ENCODE measurements at places on chromosomes 2 and 18.
A peak's percentile ranks its signal among the peaks of the same experiment; 100 is the strongest.

DNA sequence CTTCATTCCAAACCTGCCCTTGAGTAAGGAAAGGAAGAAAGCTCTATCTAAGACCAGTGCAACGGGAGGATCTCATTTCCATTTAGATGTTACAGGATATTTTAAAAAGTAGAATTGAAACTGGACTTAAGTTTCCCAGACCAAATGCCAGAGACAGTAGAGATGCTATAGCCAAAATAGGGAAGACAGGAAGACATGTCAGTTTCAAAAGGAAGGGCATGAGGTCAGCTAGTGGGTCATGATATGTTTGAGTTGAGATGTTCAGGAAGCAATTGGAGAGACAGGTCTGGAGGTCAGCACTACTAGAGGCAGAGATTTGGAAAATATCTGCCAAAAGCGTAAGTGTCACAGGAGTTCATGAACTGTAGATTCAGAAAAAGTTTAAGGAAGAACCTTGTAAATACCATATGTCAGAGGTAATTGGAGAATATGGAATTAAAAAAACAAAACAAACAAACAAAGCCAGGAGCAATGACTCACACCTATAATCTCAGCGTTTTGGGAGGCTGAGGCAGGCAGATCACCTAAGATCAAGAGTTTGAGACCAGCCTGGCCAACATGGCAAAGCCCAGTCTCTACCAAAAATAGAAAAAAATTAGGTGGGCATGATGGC, 50.8 kb downstream of the EPHA4 start:
- no peak overlapping the region for H3K27ac ChIP-seq
- DNase-seq: no peak
- no peaks in the 10 kb centered on the region for H3K27me3 ChIP-seq

DNA sequence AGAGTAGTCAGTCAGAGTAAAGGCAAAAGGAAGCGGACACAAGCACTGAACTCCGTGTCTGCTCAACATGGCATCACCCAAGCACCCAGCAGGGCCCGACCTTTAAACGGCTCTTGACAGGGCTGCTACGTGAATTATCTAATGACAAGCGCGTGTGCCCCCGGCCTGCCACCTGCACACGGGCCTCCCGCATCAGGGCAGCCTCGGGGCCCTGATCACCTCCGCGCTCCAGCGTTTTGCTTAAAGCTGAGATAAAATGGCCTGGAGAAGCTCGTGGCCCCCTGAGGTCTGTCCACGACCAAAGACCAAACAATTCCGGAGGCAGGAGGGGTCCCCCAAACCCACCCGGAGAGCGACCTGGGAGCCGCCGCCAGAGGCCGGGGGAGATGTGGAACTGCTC, 376 bp downstream of the NDUFA10 start:
- H3K27ac ChIP-seq: no peak overlapping the region
- H3K36me3 ChIP-seq: no peaks in the 10 kb centered on the region
- H3K4me3 ChIP-seq: peak overlapping the region; percentile 48
- no peak for DNase-seq

- H3K4me3 ChIP-seq: no peak overlapping the region
- DNase-seq: no peak
- H3K4me1 ChIP-seq: no peaks in the 10 kb centered on the region
- no peaks in the 10 kb centered on the region for H3K36me3 ChIP-seq
- H3K27me3 ChIP-seq: no peaks in the 10 kb centered on the region
Observed at GRCh38 chr2:51413726-51414125, 381.8 kb upstream of the NRXN1 start.

DNA sequence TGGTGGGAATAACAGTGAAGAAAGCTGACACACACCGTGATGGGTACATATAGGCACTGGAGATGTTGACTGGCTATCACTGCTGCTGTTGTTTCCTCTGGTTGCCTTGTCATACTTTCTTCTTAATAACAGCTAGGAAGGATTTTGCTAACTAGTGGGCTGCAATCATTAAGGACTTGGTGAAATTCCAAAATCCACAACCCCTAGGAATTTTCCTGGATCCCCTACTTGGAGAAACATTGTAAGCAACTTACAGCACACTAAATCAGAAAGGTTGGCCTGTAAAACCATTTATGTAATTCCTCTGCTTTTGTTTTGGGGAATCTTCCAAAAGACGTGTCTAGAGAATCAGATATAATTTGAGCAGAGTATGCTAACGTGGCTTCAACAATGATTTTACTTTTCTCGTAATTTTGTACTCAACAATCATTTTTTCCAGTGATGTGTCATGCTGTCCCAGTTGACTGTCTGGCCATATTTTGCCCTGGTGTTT, 8.0 kb upstream of the COL3A1 start:
- no peaks in the 10 kb centered on the region for H3K4me1 ChIP-seq
- no peak for DNase-seq
- H3K27me3 ChIP-seq: no peaks in the 10 kb centered on the region
- H3K36me3 ChIP-seq: no peaks in the 10 kb centered on the region
- H3K27ac ChIP-seq: no peak overlapping the region
- H3K4me3 ChIP-seq: no peak overlapping the region

DNA sequence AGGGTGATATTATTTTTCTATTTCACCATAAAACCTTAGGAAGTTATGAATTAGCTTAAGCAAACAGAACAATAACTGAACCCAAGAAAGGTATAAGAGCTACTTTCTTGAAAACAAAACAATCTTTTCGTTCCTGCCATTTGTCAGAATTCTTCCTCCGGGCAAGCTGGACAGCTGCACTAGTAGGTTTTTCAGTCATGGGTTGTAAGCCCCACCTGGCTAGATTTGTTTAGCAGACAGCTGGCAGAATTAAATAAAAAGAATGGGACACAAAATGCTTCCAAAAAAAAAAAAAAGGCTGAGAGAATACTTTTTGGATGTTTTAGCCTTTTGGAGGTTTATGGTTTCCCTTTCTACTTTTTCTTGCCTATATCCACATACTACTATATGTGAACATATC, 694.1 kb downstream of the ARHGAP15 start:
- no peaks in the 10 kb centered on the region for H3K4me1 ChIP-seq
- DNase-seq: no peak
- no peaks in the 10 kb centered on the region for H3K36me3 ChIP-seq

GRCh38 chr2:128626760-128627511, 308.3 kb upstream of the HS6ST1 start:
- no peaks in the 10 kb centered on the region for H3K4me1 ChIP-seq
- H3K27me3 ChIP-seq: no peaks in the 10 kb centered on the region
- H3K4me3 ChIP-seq: no peak overlapping the region
- no peak for DNase-seq

GRCh38 chr18:59383851-59384250, 24.8 kb upstream of the LMAN1 start:
- H3K4me1 ChIP-seq: no peaks in the 10 kb centered on the region
- H3K36me3 ChIP-seq: no peaks in the 10 kb centered on the region
- H3K27ac ChIP-seq: no peak overlapping the region
- DNase-seq: no peak

GRCh38 chr2:135582383-135582782, 51.1 kb downstream of the R3HDM1 start:
- DNase-seq: no peak
- no peak overlapping the region for H3K4me3 ChIP-seq
- H3K27me3 ChIP-seq: no peaks in the 10 kb centered on the region
- H3K36me3 ChIP-seq: no peaks in the 10 kb centered on the region

DNA sequence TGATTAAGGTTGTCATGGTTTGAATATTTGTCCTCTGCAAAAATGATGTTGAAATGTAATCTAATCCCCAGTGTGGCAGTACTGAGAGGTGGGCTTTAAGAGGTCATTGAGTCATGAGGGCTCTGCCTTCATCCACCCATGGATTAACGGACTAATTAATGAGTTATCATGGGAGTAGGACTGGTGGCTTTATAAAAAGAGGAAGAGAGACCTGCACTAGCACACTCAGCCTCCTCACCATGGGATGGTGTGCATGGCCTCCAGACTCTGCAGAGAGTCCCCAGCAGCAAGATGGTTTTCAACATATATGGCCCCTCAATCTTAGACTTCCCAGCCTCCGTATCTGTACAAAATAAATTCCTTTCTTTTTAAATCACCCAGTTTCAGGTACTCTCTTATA, 41.0 kb downstream of the DTNB start:
- H3K4me1 ChIP-seq: no peaks in the 10 kb centered on the region
- H3K4me3 ChIP-seq: no peak overlapping the region
- H3K27me3 ChIP-seq: no peaks in the 10 kb centered on the region
- DNase-seq: no peak

DNA sequence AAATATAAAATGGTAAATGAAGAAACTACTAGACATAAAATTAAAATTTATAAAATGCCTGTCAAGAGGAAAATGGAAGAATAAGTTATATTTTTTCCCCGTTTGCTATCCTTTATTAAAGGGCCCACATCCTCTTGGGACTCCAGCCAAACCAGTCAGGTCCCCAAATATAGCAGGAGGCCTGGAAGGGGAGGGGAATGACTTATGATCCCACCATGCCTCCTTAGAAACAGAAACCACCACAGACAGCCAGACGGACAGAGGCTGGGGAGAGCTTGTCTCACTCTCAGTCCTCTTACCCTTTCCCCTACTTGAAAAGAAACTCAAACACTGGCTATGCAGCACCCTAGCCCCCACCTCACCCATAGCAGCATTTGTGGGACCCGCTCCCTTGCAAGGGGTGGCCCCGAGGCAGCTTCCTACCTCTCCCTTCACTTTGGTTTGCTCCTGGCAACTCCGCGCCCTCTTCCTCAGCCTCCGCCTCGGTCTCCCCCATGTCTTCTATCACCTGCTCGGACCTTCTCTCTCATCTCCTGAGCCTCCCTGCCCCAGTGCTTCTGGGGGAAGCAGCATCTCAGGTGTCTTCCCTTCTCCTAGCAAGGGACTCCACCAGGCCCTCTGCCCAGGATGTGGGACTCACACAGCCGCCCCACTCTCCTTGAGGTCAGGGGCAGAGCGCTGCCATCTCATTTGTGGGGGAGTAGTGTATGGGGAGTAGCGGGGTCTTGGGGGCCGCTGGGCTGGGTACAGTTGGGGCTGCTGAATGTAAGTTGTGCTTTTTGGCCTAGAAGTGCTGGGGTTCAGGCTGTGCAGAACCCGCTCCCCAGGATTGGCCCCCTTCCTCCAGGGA, 37.4 kb upstream of the ANKRD62 start:
- H3K4me3 ChIP-seq: no peak overlapping the region
- no peak overlapping the region for H3K27ac ChIP-seq
- H3K27me3 ChIP-seq: no peaks in the 10 kb centered on the region
- no peaks in the 10 kb centered on the region for H3K36me3 ChIP-seq

DNA sequence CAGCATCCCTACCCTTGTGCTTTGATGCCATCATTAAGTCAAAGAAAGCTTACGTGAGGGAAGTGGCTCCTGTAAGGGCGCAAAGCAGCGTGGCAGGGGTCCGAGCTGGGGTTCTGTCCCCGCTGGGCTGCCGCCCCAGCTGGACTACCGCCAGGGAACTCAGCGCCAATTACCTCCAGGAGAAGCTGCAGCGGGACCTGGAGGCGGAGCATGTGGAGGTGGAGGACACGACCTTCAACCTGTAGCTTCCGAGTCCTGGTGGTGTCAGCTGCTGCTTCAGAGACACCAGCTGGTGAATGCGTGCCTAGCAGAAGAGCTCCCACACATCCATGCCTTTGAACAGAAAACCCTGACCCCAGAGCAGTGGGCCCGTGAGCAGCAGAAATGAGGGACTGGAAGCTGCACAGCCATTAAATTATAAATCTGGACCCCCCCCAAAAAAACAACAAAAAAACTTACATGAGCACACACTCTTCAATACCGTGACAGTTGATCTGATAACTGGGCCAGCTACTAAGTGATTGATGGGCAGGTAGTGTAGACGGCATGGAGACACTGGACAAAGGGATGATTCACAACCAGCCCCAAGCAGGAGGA, 20.1 kb upstream of the YES1 start:
- H3K36me3 ChIP-seq: no peaks in the 10 kb centered on the region
- no peak overlapping the region for H3K27ac ChIP-seq
- H3K4me1 ChIP-seq: peaks cover 5% of the 10 kb centered on the region
- DNase-seq: peak; percentile 43

GRCh38 chr2:1563084-1563857, 150.0 kb downstream of the TPO start:
- no peak for DNase-seq
- no peaks in the 10 kb centered on the region for H3K27me3 ChIP-seq
- no peak overlapping the region for H3K27ac ChIP-seq
- H3K36me3 ChIP-seq: no peaks in the 10 kb centered on the region
- no peaks in the 10 kb centered on the region for H3K4me1 ChIP-seq

DNA sequence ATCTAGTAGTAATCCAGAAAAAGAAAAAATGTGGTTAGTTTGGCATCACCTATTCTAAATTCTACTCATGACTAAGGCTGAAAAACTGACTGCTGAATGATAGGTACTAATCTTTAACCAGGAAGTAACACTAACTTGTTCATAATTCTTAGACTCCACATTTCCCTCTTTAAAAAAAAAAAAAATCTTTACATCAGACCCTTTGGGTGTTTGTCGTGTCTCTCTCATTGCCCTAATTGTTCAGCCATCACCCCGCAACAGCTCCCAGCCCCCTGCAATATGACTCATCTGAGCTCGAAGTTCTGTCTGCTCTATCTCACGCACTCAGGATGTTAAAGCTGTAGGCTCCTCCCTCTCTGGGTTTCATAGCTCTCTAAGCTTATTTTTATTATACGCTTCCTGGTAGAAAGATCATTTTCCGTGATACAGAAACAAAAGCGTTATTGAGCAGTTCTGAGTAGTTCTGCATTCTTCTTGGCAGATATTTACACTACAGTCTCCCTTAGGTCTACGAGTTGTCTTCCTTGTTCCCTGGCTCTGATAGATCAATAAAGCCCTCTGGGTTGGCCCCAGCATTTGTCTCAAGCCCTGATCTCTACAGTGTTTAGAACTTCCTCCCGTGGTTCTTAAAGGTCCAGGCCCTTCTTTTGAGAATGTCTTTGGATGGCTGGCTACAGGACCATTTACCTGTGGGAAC, 95.6 kb downstream of the TNFRSF11A start:
- no peak overlapping the region for H3K4me3 ChIP-seq
- H3K27ac ChIP-seq: no peak overlapping the region
- DNase-seq: no peak

- no peak overlapping the region for H3K27ac ChIP-seq
- H3K27me3 ChIP-seq: no peaks in the 10 kb centered on the region
- H3K36me3 ChIP-seq: no peaks in the 10 kb centered on the region
- no peak for DNase-seq
- no peak overlapping the region for H3K4me3 ChIP-seq
Observed at GRCh38 chr2:85950743-85951142, 62.0 kb upstream of the ST3GAL5 start.

GRCh38 chr2:28292491-28292890, 100.2 kb upstream of the FOSL2 start:
- no peaks in the 10 kb centered on the region for H3K27me3 ChIP-seq
- no peak for DNase-seq
- H3K4me1 ChIP-seq: no peaks in the 10 kb centered on the region
- no peak overlapping the region for H3K4me3 ChIP-seq

GRCh38 chr18:33837191-33837590, 259.2 kb downstream of the ASXL3 start:
- no peak overlapping the region for H3K4me3 ChIP-seq
- H3K27ac ChIP-seq: no peak overlapping the region
- no peaks in the 10 kb centered on the region for H3K36me3 ChIP-seq
- no peaks in the 10 kb centered on the region for H3K27me3 ChIP-seq

GRCh38 chr2:161207941-161208340, 47.7 kb downstream of the TANK start:
- no peak for DNase-seq
- no peak overlapping the region for H3K27ac ChIP-seq
